ENCODE measurements at places on chromosomes 11 and 22.

DNA sequence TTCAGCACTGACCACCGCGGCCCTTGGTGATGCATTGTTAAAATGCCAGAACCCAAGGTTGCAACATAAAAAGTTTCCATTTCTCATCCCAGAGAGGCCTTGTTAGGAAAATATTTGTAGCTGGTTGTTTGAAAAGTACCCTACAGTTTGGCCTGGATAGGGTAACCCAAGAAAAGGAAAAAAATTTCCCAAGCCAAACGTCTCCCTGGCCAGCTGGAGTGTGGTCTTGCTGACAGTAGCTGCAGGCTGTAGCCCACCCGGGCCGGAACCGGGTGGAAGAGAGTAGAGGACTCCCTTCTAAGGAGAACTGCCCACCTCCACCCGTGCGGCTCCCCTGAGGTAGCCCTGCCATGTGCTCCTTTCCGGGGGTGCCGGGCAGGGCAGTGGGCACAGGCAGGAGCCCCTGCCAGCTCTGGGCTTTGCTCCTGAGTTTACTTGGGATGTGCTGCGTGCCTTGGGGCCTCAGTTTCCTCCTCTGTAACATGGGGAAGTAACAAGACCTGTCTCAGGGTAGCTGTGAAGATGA, 38.5 kb downstream of the IGHMBP2 start:
- no peak for DNase-seq

GRCh38 chr22:41274856-41275255, 11.1 kb downstream of the RANGAP1 start:
- no peak for DNase-seq

DNA sequence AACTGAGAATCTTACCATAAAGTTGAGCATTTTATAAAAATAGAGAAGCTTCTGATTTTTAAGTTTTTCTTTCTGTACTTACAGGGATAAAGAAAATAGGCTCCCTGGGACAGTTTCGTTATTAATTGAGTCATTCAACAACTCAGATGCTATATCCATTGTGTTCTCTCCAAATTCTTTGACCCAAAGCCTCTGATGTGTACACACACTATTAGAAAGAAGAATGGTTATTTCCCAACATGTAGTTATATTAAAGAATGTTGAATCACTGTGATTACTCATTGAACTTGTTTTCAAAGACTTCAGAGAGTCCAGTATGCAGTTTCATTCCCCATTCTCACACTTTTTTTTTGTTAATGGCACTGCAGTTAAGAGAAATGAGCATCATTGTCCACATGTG, 734.3 kb upstream of the ARHGAP42 start:
- DNase-seq = peak; percentile 98

DNA sequence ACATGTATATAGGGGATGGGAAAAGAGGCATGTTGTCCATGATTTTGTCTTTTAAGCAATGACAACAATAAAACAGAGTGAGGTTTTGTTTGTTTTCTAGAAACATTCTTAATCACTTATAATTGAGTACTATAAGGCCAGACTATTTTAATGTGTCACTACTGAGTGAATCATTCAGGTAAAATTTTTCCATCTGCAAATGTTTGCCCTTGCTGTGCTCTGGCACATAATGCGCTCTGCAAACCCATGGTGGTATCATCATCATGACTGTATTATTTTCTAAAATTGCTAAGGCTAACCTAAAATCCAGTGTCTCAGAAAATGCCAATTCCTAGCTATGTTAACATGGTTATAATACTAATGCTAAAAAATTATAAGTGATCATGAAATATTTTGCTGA, 261.2 kb downstream of the CADM1 start:
- DNase-seq = peak; percentile 42

- no peak for DNase-seq
These were observed 90.6 kb downstream of the LARGE1 start for GRCh38 chr22:33829546-33830280.

DNA sequence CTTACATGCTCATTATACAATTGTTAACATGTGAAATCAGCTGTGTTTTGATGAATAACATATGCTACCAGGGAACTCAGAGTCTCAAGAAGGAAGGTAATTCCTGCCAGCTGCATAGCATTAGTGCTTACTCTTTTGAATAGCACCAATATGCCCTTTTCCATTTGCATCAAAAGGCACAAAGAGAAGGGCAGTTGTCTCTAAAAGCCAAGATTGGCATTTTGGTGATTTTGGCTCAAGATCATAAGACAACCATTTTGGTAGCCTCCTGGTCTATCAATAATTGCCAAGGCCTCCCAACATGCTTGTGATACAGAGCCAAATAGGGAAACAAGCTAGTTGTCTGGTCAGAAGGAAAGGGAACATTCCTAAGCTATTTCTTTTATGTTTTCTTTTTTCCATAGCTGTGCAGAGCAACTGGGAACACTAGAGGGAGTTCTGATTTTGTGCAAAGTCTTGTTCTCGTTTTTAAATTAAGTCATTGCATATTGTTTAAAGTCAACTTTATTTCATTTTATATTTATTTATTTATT, 416.7 kb upstream of the CHORDC1 start:
- DNase-seq = peak; percentile 55

DNA sequence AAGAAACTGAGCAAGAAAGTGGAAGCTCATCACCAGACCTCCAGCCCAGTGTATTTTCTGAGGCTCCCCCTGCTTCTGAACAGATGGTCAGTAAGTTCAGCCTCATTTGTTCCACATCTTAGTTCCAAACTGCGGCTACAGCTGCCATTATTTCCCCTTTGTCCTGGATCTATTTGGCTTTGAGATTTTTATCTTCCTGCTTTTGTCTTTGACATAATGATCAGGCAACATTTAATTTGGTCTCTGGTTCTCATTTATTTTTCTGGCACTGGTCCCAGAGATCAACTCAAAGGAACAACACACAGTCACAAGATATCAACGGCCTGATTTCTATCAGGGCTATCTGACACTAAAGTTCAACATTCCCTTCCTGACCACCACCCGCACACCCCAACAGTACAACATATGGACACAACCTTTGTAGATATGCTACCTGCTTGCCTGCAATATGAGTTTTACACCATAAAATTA, 137.5 kb downstream of the FAM76B start:
- DNase-seq = no peak

GRCh38 chr11:134442246-134442645, 30.2 kb upstream of the B3GAT1 start:
- no peak for DNase-seq

GRCh38 chr11:64998141-64998540, 1.4 kb upstream of the BATF2 start:
- DNase-seq = no peak

DNA sequence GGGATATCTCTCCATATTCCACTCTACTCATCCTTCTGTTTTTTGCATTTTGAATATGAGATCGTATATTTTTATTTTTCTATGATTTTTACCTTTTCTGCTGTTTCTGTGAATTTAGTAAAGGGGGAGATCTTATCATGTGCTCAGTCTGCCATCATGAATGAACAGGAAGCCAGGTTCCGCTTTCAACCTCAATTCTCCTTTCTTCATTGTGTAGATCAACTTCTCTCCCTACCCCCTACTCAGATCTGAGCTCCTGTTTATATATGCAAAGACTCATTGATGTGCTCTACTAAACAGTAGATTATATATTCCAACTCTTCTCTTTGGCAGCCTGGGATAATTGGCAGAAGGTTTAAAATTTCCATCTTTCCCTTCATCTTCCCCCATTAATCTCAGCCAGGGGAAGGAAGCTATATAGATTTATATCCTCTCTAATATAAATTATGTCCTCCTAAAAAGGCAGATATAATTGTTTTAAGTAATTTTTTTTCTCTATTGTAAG, 336.7 kb upstream of the PLET1 start:
- no peak for DNase-seq

DNA sequence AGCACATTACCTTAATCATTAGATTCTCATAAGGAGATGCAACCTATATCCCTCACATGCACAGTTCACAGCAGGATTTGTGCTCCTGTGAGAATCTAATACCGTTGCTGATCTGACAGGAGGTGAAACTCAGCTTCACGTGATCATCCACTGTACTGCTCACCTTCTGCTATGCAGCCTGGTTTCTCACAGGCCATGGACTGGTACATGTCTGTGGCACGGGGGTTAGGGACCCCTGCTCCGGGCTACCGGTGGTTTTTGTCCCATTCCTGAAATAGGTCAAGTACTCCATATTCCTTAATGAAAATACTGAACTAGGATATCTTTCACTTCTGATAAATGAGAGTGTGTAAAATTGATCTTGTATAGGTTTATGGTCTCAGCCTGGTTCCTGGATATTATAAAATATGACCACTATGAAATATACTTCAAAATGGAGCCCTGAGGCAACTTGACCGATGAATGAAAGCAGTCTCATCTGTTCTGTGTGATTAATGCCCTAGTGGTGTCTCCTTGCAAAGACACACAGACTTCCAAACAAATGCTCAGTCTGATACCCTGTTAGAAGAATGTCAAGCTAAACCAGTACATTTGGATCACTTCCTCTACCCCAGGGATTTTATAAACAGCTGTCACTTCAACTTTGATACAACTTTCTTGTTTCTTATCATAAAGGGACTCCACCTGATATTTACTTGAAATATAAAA, 492.9 kb upstream of the ANO3 start:
- DNase-seq = peak; percentile 7

DNA sequence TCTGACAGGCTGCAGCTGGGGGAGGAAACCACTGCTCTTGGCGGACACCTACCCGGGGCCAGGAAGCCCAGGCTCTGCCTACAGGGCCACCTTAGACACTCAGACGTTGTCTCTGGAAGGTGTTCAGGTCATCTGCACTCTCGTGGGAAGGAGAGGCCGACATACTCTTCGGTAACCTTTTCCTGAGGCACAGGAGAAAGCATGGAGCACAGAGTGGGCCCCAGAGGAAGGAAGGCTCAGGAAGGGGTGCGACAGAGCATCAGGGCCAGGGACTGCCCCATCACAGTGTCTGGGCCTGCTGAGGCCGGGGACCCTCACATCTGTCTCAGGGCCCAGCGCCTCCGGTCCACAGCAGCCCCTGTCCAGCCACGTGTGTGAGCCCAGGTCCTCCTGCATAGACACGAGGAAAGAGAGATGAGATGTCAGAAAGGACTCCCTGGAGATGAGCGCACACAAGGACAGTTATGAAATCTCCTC, 18.2 kb upstream of the TUB start:
- no peak for DNase-seq

DNA sequence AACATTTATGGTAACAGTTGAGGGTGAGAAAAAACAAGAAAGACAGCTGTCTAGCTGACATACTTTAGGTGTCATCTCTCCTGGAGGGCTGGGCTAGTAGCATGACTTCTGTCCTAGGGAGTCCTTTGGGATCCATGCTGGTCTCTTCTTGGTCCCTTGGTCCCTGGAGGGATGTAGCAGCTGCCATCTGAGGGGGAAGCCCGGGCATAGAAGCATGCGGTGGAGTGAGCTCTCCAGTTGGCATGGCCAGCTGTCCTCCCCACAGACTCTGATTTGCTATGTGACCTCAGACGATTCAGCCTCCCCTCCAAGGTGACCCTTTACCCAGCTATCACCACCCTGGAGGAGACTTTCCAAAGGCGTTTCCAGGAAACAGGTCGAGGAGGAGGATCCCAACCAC, 28.7 kb downstream of the POU2F3 start:
- no peak for DNase-seq

GRCh38 chr22:32823024-32823730, 21.7 kb downstream of the TIMP3 start:
- peak; percentile 20 for DNase-seq

- no peak for DNase-seq
These were observed 11.9 kb downstream of the TOM1 start for GRCh38 chr22:35311551-35311999.

DNA sequence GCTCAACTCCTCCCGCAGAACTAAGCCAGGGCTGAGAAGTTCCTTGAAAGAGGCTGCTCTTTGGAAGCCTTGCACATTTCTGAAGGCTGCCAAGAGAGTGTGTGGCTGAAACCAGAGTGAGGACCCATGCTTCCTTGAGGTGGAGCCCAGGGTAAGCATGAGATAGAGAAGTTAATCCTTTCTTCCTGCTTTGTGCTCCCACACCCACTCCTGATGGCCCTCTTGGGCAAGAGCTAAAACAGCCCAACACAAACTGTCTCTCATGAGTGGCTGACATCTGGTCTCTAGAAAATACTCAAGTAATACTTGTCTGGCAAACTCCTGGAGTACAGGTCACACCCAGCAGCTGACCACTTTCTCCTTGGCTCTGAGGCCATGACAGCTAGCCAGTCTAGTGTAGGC, 523.7 kb downstream of the INSC start:
- DNase-seq = no peak

DNA sequence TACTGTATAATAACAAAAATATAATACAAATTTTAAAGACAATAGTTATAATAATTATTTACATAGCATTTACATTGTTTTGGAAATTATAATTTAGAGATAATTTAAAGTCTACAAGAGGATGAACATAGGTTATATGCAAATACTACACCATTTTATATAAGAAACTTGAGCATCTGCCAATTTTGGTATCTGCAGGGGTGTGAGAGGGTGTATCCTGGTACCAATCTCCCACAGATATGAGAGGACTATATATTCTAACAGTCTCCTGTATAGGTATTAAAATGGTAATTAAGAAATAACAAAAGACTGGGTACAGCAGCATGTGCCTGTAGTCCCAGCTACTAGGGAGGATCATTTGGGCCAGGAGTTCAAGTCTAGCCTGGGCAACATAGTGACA, 134.4 kb downstream of the APOL5 start:
- DNase-seq = no peak

DNA sequence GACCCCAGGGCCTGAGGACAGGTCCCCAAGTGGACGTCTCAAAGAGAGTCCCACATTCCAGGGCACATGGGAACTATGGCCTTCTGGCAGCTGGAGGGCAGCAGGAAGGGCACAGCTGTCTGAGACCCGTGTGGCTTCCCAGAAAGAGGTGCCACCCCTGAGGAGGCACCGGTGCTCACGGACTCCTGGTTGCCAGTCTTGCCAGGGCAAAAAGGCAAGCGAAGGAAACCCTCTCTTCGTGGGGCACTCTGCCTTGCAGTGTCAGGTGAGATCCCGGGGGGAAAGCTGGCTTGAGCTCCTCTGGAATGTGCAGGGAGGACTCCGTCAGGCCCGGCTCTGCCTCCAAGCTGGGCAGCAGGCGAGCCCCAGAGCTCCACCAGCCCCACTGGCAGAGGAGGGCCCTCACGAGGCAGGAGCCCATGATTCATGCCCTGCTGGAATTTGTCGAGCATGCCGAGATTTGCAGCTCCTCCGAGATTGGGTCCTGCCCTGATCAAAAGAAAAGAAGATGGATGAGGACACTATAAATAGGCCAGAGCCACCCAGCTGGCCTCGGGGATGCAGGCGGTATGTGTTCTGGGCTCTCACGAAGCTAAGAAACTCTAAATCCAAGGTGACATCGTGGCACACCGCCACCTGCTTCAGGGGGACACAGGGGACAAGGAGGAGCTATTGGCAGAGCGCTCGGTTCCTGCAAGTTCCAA, 9.9 kb upstream of the CELSR1 start:
- peak; percentile 86 for DNase-seq

DNA sequence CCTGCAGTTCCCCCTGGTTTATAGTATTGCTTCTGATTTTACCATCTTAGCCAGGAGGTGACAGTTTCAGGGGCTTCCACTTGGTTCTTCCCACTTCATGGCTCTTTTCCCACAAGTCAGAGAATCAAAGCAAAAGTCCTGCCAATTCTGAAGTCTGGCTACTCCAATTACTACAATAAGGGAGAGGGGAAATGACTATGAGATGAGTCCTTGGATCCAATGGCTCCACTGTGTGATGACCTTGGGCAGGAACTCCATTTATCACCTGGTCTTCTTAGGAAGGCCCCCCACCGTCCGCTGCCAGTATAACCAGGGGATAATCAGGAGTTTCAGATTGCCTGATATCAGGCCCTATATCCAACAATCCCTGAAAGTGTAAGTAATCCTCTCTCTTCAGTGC, 31.6 kb upstream of the CCND1 start:
- DNase-seq = no peak

All from renal cortical epithelial cell (primary cell).